ENCODE measurements at places on chromosomes 6 and 20. TPM values are rescaled to one million over a fixed set of nuclear protein-coding genes. Genes with fewer than 3 reads are reported as not detected.
A peak's percentile ranks its signal among the peaks of the same experiment; 100 is the strongest.

DNA sequence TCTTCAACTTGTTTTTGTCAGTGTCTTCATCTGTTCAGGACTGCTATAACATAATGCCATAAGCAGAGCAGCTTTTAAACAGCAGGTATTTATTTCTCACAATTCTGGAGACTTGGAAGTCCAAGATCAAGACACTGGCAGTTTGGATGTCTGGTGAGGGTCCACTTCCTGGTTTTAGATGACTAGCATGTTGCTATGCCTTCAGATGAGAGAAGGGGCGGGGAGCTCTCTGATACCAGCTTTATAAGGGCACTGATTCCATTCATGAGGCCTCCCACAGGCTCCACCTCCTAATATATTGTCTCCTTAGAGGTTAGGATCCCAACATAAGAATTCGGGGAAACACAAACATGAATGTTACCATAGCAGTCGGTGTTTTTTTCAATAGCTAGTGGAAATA lies 52.9 kb downstream of the FAM83B start:
- DNase-seq, result no peak

DNA sequence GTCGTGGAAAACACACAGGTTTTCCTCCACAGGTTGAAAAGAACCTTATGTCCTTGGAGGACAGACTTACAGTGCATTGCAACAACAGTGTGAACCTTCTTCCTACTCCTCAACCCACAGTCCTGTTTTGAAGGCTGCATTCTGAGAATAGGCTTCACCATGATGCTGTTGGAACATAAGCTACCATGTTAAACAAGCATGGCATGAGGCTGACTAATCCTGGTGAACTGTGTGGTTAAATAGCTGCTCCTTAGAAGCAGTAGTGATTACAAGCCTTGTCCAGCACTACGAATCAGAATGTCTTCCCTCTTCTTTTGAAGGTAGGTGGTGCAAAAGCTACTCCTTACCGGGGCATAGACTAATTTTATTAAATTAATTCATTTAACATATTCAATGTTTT lies 368.5 kb upstream of the EPHA7 start:
- DNase-seq, result no peak

- DNase-seq, result no peak
These were observed 174.4 kb upstream of the FOXA2 start for GRCh38 chr20:22758815-22759214.

DNA sequence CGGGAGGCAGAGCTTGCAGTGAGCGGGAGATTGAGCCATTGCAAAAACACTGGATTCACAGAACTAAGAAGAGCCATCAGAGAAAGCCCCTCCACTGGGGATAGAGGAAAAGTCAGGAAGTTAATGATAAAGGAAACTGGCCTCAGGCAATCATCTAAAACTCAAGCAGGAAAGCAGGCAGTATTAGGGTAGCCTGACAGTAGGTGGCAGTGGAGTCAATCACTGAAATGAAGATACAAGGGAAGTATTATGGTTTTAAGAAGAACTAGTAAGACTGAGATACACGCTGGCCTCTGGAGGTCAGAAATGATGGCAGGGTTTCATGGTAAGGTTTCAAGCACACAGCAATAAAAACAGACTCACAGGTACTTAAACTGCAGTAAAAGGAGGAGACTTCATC lies 578.3 kb downstream of the HACE1 start:
- no peak for DNase-seq

DNA sequence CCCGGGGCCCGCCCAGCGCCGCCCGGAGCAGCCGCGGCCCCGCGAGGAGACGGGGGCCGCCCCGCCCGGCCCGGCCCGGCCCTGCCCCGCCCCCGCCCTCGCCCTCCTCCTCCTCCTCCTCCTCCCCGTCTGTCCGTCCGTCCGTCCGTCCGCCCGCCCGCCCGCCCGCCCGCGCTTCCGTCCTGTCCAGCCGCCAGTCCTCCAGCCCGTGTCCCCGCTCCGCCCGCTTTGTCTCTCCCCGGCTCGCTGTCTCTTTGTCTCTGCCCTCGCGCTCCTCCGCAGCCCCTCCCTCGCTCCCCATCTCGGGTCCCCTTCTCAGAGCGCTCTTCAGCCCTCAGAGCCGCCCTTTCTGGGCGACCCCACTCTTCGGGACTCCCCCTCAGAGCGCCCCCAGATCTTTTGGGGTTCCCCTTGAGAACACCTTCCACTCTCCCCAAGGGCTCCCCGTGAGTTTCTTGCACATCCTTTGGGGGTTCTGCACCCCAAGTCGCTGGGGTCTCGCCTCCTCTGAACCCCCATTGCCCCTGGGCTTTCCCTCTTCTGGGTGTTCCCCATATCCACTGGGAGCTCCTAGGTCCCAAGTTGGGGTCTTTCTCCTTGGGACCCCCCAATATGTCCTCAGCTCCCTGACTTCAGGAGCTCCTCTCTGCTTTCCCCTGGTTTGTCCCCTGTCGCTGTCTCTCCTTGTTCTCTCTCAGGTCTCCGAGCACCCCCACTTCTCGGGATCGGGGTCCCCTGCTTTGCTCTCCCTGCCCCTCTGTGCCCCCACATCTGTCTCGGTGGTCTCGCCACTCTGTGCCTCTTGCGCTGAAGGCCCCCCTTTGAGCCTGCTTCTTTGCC lies 79.5 kb upstream of the MYL9 start:
- peak; percentile 55 for DNase-seq

DNA sequence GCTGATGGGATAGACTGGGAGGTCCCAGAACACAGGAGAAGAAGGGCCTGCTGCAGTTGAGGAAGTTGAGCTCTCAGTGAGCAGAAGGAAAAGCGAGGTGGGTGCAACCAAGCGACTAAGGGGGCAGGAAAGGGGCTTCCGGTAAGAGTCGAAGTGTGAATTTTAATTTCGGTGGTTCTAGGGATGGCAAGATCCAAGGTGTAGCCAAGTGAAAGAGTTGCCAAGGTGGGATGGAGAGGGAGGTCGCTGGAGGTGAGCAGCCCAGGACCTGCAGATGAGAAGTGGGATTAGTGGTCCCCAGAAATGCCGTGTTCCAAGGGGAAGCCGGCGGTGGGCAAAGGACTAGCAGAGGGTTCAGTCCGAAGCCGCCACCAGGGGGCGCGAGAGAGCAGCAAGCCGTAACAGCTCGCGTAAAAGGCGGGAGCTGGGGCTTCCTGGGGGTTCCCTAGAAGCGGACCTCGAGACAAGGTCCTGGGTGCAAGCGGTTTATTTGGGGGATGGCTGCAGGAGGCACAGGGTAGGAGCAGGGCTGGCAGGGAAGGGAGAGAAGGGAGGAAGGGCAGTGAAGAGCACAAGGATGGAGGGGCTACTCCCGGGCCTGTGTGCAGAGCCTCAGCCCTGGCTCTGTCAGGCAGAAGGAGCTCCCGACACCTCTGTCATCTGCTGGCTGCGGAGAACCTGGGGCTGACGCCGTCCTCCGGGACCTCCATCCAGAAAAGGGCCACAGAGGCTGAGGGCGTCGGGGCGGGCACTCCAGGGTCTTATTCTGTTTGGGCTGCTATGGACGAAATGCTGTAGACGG lies 103.6 kb downstream of the PAX1 start:
- DNase-seq, result peak; percentile 34

DNA sequence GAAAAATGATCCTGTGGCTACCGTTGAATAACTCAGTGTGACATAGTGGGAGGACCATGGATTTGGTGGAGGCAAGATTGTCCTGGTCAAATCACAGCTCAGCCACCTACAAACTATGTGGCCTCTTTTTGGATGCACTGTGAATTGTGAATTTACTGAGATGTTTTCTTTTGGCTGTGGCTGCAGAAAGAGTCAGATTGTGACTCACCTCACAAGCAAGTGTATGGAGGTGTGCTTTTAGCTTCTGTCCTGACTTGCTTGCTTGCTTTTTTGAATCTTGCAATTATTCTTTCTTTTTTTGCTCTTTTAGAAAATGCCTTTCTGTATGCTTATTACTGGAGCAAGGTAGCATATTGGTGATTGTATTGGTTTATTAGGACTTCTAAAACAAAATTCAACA lies 122.9 kb upstream of the FOXO3 start:
- DNase-seq, result no peak

- DNase-seq, result no peak
These were observed 6.8 kb upstream of the ARMC2 start for GRCh38 chr6:108841377-108841855.

DNA sequence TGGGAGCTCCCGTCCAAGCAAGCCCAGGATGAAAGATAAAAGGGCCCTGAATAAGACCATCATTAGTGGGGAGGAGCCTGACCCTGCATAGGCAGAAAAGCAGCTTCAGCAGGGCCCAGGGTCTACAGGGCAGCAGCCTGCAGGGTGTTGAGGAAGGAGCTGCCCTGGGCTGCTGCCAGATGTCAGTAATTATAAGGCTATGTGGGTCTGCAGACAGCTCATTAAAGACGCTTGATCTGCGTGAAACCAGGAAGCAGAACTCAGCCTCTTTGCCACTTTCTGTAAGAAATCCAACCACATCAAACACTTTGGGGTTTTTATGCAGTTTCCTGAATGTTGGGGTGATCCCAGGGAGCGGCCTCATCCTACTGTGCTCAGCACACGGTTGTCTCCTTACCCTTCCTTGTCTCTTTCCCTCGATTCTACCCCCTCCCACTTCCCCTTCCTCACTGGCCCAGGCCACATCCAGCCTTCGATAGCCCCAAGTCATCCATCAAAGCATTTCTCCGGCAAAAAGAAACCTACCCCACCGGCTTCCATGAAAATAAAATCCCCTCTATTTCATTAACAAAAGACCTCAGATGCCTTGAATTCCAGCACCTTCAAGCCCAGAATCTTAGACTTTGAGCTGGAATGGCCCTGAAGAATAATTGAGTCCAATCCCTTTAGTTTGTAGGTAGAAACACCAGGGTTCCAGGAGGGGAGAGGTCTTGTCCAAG lies 1.0 kb upstream of the TGM6 start:
- DNase-seq, result no peak

DNA sequence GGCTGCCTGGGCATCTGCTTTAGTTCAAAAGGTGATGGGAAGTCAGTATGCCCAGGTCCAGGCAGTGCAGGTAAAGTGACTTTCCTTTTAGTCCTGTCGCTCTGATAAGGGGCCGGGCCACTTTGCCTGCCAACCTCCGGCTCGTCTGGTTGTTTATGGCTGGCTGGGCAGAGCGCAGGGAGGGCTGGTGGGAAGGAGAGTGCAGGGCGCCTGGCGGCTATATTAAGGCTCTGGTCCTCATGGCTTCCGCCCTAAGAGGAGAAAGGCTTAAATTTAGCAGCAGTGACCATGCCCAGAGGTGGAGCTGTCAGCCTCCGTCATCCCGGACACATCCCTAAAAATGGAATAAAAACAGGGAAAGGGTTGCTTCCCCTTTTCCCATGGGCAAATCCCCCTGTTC lies 14.6 kb downstream of the GATA5 start:
- DNase-seq, result no peak

DNA sequence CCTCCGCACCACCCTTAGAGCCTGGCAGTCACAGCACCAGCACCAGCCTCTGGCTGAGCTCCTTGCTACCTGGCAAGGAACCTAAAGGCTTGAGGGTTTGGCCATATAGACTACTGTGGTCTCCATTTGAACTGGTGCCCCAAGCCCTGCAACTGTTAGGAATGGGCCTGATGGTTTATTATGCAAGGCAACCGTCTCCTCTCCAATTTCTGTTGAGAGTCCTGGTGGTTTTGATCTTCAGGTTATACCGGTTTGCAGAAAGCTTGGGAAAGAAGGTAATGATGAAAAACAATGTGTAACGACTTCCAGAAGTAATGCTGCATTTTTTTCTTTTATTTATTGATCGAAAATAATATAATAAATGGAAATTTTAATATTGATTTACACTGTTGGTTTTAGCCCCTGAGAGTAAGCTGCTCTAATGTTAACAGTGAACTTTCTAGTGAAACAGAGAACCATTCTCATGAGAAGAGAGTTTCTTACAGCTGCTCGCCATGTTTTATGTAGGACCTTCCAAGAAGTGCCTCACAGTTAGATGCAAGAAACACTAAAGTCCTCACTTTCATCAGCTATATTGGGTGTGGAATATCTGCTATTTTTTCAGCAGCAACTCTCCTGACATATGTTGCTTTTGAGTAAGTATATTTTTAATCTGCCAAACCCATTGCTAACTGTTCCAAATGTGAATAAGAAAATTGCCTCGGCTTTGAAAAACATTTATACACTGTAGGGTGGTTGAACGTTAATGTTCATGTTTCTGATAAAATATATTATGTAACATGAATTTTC lies 112.8 kb downstream of the ADGRG6 start:
- DNase-seq, result no peak

- DNase-seq, result peak; percentile 48
These were observed 2.7 kb upstream of the C6orf62 start for GRCh38 chr6:24721461-24722215.

- DNase-seq, result no peak
These were observed 11.1 kb upstream of the PEX7 start for GRCh38 chr6:136811272-136811671.

DNA sequence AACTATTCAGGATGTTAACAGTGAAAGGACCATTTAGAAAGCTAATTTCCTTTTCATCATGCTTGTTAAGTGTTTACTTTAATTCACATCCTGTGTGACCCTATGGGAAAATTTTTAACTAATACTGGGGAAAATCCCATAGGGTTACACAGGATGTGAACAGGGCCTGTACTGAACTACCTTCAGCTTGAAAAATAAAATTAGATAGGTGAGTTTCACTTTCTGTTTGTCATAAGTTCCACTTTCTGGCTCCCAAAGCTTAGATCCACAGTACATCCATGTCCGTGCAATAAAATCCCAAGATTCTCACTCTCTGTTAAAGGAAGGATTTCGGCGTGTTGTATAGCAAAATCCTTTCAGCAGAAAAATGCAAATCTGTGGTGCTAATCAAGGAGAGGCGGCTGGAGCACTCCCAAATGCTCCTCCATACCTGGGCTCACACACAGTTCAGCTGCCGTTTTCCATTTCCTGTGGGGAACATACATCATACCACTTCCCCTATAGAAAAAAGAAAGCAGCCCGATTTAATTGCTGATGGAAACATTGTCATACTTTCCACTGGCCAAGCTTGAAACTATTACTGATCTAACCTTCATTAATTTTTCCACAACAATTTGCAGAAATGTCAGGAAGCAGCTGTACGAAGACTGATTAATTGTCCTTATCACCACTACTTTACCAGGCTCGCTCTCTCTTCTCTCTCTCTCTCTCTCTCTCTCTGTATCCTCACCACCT lies 125.2 kb downstream of the HIVEP2 start:
- DNase-seq, result no peak

DNA sequence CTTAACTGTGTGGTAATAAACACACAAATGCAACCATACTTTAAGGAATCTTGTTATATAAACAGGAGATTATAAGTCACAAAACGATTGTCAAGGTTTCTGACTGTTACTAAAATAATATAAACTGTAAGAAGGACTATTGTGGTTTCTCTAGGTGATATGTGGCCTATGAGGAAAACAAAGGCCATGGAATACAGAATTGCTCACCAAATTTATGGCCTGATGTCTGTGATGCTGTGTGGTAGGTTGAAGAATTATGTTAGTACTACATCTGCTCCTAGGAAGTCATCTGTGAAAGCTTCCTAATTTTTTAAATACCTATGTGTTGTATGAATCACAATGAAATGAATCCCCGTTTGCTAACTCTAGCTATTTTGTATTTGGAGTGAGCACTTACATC lies 875.4 kb upstream of the MAP3K7 start:
- no peak for DNase-seq

The TAAR1 gene
- not detected for total RNA-seq

The CLPSL1 gene
- not detected for total RNA-seq

The WFDC2 gene
- total RNA-seq, result 3.3 TPM

The SLC22A7 gene
- total RNA-seq, result 0.41 TPM

The PERP gene
- total RNA-seq, result 1.6 TPM

The CCDC170 gene
- 0.41 TPM for total RNA-seq

The TRIM40 gene
- not detected for total RNA-seq

The OXT gene
- total RNA-seq, result not detected

The HLA-DQA2 gene
- not detected for total RNA-seq

The VSTM2L gene
- 201 TPM for total RNA-seq

The CTCFL gene
- total RNA-seq, result not detected

Data from frontal cortex (tissue), 4 donors.